ENCODE measurements at places on chromosomes 4 and X.

- no peak for DNase-seq
Observed at GRCh38 chr4:39528061-39528465, 824 bp upstream of the UGDH start.

DNA sequence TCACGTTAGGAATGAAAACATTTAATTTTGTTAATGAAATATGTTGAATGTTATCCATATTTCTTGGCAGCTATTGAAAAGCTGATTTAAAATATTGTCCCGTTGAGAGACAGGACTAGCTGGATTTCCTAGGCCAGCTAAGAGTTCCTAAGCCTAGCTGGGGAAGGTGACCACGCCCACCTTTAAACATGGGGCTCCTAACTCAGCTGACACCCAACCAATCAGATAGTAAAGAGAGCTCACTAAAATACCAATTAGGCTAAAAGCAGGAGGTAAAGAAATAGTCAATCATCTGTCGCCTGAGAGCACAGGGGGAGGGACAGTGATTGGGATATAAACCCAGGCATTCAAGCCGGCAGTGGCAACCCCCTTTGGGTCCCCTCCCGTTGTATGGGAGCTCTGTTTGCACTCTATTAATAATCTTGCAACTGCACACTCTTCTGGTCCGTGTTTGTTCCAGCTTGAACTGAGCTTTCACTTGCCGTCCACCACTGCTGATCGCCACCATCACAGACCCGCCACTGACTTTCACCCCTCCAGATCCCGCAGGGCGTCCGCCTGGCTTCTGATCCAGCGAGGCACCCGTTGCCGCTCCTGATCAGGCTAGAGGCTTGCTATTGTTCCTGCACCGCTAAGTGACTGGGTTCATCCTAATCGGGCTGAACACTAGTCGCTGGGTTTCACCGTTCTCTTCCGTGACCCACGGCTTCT, 308.9 kb downstream of the GLUD2 start:
- no peak for DNase-seq

DNA sequence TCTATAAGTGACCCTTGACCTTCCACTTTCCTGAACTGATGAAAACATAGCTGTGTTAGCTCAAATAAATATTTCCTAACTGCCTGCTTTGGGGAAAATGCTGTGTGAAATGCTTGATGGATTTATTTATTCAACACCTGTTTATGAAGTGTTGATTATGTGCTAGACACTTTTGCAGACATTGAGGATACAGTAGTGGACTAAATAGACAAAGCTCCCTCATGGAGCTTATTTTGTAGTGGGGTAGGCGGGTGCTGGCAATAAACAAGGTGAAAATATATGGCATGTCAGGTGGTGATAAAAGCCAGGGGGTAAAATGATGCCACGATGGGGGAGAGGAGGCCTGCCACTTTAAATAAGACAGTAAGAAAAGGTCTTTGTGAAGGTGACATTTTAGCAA, 50.2 kb upstream of the TLR3 start:
- no peak for DNase-seq

DNA sequence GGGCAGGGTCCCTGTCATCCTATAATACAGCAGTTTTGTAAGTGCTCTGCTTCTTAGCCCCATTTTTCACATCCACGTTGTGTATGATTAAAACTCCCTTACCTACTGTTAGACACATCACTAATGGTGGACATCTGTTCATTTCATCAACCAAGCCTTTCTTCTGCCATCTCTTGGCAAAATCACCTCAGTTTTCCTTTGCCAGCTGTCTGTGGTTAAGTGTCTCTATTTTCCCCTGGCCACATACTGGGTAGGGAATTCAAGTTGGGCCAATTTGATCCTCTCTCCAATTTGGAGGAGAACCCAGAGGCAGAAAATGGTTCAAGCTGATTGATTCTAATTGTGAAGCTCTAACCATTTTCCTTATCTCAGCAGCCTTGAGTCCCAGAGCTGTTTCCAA, 436.1 kb downstream of the PCDH7 start:
- DNase-seq, result no peak

DNA sequence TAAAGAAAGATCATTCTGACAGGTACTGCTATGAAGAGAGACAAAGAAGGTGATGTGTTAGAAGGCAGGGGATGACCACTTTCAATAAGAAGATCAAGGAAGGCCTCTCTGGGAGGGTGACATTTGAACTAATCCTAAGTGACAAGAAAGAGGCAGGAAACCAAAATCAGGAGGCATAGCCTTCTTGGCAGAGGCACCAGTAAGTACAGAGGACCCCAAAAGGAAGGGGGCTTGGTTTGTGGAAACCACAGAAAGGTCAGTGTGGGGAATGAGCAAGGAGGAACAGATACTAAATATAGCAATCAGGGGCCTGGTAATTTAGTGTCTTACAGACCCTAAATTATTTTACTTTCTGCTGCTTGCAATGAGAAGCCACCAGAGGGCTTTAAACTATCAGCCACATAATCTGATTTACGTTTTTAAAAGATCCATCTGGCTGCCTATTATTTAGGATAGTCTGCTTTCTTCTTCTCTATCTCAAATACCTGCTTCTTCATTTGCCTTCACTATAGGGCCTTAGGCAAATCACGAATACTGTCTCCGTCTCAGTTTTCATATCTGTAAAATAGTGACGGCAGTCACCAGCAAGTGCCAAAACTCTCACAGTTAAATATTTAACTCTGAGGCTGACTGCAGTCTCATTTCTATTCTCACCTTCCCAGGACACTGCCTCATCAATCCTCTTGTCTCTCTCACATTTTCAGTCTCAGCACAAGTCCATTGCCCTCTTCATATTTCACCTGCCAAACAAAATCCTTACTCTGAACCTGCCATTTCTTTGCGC, 16.7 kb downstream of the NR3C2 start:
- DNase-seq, result no peak

GRCh38 chr4:183153190-183153916, 54.3 kb downstream of the WWC2 start:
- DNase-seq, result no peak

GRCh38 chr4:107265859-107266258, 229.7 kb upstream of the DKK2 start:
- DNase-seq, result no peak

DNA sequence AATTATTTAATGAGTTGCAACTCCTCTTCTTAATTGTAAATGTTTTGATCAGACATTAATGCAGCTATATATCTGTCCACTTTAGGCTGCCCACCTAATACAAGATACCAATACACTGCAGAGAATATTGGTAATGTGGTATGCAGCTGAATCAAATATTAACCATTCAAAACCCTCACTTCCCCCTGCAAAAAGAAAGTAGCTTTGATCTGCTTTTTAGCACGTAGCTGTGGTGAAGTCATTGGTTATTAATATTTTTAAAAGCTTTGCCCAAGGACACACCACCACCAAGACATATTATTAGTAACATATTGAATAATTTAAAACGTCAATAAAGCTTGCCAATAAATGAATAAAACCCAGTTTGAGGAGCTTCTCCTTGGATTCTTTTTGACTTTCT, 28.6 kb upstream of the CYP2U1 start:
- DNase-seq, result no peak

GRCh38 chr4:102399021-102399420, 53.7 kb upstream of the SLC39A8 start:
- no peak for DNase-seq

- DNase-seq, result no peak
Observed at GRCh38 chr4:84258905-84259830, 239.9 kb downstream of the NKX6-1 start.

- DNase-seq, result no peak
Observed at GRCh38 chr4:150482581-150482980, 99.4 kb upstream of the MAB21L2 start.

- no peak for DNase-seq
Observed at GRCh38 chr4:36471903-36472302, 190.5 kb downstream of the DTHD1 start.

DNA sequence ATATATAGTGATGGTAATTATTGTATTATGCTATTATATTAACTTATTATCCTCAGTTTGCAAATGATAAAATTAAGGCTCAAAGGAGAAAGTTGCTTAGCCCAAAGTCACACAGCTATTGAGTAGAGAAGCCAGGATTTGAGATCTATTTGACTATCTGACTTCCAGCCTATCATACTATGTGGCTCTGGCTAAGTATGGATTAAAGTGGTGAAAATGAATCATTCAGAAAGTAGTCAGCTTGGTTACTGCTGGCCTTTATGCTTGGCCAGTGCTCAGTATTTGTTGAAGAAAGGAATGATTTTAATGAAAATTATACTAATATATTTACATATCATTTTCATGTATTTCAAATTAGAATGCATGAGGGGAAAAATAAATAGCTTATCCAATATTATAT, 219.8 kb downstream of the SHROOM3 start:
- no peak for DNase-seq

- DNase-seq, result no peak
Observed at GRCh38 chrX:46713672-46714490, 45.0 kb downstream of the SLC9A7 start.

- no peak for DNase-seq
Observed at GRCh38 chr4:185305979-185306442, 89.7 kb downstream of the LRP2BP start.

DNA sequence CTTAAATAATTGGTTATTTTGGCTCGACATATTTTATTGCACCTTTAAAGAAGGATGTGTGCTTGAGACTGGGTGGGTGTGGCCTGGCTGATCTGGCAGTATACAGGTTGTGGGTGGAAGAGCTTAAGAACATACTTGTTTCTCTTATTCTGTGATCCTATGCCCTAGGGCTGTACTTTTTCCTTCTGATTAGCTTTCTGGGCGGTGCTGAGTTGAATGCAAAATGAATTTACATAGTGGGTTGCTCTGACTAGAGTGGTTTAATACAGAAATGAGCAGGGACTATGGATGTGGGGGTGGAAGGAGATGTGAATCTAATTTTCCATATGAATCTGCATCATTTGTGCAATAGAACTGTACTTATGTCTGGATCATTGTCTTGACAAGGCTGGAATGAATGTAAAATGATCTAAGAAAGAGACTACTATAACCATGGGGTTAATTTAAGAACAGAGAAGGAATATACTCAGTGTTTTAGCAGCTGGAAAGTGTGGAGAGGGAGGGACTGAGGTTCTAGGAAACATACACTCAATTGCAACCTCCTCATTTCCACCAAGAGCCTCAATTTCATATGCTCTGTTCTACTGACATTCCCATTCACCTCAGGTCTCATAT, 73.7 kb downstream of the RLIM start:
- no peak for DNase-seq

DNA sequence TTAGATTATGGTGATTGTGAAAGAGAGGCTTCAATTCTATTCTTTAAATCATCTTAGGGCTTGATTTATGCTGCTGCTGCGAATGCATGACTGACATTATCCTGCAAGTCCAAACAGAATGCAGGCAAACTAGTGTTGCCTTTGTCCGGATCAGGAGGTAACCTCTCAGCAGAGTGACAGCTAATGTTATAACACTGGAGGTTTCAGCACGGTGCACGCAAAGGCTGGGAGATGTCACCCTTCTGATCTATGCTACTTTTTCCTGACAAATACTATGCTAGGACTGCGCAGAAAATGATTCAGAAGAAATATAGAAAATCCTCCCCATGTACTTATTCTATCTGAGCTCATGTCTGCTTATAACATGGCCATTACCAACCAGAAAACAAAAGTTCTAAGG, 48.2 kb downstream of the ANOS1 start:
- DNase-seq, result no peak

GRCh38 chrX:44914532-44915198, 41.7 kb downstream of the KDM6A start:
- no peak for DNase-seq

DNA sequence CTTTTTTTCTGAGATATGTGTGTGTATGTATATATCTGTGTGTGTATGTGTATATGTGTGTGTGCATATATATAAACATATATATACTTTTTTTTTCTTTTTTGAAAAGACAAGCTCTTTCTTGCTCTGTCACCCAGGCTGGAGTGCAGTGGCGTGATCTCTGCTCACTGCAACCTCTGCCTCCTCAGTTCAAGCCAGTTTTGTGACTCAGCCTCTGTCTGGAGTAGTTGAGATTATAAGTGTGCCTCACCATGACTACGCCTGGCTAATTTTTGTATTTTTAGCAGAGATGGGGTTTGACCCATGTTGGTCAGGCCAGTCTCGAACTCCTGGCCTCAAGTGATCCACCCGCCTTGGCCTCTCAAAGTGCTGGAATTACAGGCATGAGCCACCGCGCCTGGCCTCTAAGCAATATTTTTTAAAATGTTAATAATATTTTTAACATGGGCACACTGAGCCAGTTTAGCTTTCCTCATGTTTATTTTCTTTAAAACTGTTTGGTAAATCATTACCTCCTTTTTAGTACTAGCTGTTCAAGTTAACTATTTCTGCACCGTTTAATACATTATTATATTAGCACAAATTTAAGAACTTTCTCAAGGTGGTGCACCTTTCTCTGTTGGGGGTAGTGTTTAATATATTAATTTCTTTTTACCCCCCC, 33.3 kb downstream of the BBS12 start:
- no peak for DNase-seq
